ENCODE measurements at places on chromosomes 6 and 20.

DNA sequence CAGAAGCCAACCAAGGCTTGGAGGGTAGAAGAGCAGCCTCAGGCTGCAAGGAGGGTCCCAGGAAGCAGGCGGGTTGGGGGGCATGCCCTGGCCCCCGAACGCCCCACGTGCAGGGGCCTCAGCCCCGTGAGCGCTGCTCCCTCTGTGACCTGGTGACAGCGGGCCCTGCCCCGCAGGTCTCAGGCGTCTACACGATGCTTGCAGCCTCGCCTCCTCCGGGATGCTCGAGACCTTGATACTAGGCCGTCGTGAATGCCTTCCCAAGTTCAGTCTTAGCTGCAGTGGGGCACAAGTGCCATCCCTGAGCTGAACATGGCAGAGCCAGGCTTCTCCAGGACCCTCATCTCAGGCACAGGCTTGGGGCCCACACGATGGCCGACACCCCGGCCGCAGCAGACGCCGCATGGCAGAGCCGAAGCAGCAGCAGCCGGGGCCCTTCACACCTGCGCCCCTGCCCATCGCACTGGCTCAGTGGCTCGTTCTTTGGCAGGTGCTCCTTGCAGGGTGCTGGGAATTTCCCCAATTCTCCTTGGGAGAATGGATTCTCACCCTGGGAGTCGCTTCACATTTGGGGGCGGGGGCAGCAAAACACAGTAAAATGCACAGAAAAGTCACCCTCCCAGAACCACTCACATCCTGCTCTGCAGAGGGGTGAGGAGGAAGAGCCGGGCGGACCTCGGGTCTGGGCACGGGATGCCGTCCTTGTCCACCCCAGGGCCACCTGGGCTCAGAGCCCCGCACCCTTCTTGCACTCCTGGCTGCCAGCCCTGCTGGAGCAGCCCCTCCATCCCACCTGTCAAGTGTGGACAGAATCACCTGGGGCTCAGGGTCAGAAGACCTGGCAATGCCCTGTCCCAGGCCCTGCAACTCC is 161.8 kb downstream of the DLL1 start:
- DNase-seq = no peak

DNA sequence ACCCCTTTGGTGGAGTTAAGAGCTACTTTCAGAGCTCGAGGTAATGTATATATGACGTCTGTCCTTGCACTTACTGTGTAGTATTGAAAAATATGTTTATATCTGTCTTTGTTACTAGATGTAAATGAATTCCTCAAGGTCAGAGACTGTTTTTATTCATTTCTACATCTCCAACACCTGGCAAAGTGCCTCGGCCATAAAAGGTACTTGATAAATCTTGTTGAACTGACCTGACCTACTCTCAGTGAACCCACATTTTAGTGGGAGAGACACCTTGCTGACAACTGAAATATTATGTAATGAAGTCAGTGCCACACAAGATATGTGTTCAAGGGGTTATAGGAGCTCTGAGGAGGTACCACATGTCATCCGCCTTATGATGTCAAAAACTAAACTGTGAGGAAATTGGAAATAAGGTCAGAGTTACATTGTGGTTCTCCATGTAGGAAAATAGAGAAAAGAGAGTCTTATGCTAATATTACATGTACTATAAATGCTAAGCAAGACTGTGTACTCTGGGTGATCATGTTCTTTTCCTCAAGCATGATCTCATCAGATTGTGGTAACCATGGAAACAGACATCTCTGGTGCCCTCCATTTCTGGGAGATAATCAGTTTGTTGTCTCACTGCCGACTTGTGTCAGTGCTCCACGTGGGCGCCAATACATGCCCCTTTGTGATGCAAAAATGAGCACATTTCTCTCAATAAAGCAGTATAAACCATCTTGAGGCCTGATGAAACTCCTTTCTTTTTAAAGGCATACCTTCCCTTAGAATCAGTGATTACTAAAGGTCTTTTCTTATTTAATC is 5.7 kb upstream of the TMEM30A start:
- no peak for DNase-seq

DNA sequence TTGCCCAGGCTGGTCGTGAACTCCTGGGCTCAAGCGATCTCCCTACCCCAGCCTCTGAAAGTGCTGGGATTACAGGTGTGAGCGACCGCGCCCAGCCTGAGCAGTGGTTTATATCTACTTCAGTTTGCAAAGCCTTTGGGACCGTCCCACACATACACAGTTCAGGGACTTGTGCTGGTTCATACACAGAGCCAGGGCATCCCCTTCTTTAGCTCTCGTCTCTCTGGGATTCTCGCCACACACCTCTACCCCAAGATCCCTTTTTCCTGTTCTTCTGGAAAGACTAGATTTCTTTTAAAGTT is 12.5 kb downstream of the CAP2 start:
- DNase-seq = no peak

DNA sequence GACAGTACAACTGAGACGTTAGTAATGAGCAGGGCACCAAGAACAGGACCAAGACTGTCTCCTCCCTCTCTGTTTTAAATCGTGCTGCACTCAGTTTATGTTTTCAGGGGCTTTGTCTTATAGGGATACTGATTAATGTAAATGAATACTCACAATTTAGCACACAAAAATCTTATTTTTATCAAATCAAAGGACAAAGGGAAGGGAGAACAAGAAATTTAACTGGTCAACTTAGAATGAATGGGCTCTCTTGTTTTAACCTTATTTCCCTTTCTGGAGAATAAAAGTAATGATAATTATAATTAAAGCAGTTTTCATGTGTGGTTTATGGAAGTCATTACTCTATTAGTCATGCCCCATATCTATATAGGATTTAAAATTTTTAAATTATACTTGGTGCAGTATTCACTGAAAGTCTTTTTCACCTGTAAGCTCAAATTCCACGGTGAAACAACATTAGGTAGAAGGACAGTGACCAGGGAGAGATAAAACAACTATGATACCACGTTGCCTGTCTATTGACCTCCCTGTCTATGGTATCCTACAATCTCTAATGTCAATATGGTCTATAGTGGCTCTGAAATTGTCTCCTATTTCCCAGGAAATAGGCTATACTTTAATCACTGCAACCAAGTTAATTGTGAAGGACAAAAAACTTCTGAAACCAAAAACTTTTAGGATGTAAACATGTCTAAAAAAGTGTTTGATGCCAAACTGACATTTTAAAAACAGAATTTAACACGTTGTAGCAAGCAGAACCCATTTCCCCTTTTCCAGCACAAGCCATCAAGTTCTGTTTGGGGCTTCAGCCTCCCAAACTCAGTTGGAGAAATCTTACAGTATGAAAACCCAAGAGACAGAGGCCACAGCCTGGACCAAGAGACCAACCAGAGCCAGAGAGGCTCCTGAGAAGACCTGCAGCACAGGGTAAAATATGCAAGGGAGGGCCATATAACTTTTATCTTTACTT is 15.0 kb downstream of the ELOVL5 start:
- DNase-seq = no peak

GRCh38 chr6:2958331-2958711 is 13.0 kb downstream of the SERPINB6 start:
- DNase-seq = no peak

DNA sequence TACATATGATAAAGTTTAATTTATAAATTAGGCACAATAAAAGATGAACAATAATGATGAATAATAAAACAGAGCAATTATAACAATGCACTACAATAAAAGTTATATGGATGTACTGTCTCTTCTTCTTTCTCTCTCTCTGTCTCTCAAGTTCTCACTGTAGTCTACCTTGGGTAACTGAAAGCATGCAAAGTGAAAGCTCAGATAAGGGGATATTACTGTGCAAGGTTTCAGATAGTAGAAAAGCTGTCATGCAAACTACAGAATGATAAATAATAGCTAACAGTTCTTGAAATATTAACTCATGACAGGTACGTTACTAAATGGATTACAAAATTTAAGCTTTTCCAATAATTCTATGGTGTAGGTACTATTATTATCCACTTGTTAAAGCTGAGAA is 311.9 kb upstream of the PRDM1 start:
- no peak for DNase-seq

DNA sequence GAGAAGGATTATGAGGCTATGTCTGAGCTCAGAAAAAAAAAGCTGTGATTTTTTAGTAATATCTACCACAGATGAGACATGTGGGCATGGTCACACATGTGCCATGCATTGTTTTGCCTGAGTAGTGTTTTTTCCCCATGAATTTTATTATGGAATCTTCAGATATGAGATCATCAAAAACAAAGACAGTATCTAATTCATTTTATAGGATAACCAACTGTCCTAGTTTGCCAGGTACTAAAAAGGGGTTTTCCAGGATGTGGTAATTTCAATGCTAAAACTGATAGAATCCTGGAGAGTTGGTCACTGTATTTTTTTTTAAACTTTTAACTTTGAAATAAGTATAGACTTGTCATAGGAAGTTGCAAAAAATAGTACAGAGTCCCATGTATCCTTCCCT is 127.4 kb upstream of the MAP3K7 start:
- DNase-seq = no peak

GRCh38 chr6:21679761-21680265 is 86.3 kb downstream of the SOX4 start:
- no peak for DNase-seq

- no peak for DNase-seq
Observed at GRCh38 chr6:111664565-111665030, 58.9 kb upstream of the TRAF3IP2 start.

DNA sequence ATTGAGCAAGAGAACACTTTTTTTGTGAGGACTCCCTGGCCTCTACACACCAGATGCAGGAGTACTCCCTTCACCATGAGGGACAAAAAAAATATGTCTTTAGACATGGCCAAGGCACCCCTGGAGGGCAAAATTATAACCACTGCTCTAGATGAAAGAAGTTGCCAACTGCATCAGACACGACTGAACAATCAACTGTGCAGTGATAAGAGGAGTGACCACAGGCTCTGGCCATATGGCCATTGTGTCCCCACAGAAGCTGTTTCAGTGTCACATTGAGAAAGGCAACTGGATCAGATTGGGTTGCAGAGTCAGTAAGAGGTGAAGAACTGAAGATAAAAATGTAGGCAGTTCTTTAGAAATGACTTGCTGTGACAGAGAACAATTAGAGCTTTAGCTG is 85.7 kb downstream of the C6orf118 start:
- DNase-seq = no peak

DNA sequence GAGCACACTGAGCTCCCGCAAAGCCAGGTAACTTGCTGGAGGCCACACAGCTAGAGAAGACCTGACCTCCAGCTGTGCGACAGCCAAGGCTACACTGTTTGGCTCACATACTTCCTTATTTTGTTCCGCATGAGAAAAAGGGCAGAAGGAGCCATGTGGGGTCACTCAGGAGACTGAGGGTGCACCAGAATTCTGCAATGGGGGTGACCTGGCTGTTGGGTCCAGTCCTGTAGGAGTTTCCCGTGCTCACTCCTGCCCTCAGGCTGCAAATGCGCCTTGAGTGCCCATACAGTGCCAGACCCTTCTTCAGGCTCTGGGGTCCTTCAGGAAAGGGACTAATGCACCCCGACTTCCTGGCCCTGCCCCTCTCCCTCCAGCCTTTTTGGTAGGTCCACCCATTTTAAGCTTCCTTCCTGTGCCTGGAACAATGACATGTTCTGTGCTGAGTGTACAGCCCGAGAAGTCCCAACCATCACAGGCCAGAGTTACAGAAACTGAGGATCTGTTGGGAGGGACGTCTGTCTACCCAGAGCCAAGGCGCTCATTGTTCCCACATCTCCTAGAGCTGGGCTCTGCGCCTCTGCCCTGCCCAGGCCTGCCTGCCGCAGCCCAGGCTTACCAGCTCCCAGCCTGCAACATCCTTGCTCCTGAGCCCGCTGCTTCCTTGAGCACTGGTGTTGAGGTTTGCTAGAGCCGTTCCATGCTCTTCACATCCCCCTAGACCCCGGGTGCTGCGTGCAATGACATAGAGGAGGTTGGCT is 33.5 kb upstream of the CD93 start:
- no peak for DNase-seq

DNA sequence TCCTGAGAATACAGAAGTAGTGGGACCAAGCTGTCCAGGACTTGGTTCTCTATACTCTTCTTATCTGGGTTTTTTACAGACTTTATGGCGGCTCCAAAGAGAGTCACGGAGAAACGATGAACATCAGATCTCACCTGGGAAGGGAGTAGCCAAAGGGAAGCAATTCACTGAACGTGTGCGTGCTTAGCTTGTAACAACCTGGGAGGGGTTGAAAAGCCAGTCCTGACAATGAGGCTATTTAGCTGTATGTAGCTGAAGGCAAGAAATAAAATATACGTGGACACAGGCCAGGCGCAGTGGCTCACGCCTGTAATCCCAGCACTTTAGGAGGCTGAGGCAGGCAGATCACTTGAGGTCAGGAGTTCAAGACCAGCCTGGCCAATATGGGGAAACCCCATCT is 18.2 kb upstream of the RBL1 start:
- DNase-seq = no peak

GRCh38 chr20:56873836-56874235 is 244.7 kb downstream of the TFAP2C start:
- DNase-seq = no peak

DNA sequence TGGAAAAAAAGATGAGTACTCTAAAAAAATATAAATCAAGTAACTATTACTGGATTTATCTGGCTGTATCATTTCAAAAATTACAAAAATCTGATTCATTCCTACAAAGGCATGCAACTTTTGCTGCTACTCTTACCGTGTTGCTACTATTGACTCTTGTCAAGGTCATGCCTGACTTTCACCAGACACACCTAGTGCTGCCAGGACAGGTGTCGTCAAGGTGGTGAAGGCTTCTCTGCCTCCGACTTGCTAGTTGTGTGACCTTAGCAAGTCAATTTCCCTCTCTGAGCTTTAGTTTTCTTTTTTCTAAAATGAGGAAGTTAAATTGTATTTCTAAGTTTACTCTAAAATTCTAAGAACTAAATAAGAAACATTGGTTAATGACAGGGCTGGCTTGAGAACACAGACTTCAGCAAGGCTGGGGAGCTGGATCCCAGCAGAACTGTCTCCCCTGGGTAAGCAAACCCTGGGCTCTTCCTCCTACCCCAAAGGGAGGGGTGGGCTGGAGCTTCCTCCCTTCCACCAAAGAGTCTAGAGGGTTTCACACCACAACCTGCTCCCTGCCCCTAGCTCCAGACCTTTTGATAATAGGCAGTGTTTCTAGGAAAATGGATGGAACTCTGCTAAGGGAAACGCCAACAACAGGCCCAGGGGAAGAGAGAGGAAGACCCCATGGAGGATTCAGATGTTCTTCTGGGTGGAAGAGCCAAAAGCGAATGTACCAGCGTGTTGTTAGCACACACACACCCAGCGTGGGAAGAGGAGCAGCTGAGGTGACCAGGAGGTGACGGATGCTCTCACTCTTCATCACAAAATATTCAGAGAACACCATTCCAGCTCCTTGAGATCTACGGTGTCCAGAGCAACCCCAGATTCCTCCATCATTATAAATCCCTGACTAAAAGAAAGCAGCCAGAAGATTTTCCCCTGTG is 47.9 kb upstream of the CITED2 start:
- no peak for DNase-seq

GRCh38 chr20:48544402-48545339 is 283.1 kb downstream of the PREX1 start:
- no peak for DNase-seq

GRCh38 chr20:1414982-1415381 is 22.1 kb upstream of the FKBP1A start:
- no peak for DNase-seq

DNA sequence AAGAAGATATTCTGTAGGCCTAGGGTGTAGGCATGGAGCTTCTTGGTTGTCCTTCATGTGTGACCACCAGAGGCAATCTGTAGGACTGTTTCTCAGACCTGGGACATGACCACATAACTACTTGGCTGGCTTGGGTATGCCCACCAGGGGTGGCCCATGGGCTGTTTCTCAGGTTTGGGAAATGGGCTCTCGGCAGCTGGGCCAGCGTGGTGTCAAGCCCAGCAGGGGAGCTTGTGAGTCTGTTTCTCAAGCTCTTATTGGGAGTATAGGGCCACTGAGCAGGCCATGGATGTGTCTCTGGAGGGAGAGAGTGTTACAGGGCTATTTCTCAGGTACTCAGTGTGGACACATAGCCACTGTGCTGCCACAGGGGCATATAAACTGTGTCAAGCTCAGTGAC is 2.5 kb upstream of the SEMG2 start:
- no peak for DNase-seq

All from NCI-H2029 treated with DMSO at 0.1 percent for 48 hours (cell line).